Esophagus squamous epithelium (tissue), 5 donors: ENCODE measurements at places on chromosomes 11 and 22. TPM values are rescaled to one million over a fixed set of nuclear protein-coding genes. Genes with fewer than 3 reads are reported as not detected.

The CDON gene
- 2.5 TPM for total RNA-seq

The SPDYC gene
- not detected for total RNA-seq

The APOL5 gene
- total RNA-seq: not detected

The OR52A1 gene
- total RNA-seq: not detected

The TBCEL gene
- total RNA-seq: 3.9 TPM

The SCO2 gene
- total RNA-seq: 5.5 TPM

The APOA5 gene
- total RNA-seq: not detected
